ENCODE measurements at places on chromosomes 16 and 17.

DNA sequence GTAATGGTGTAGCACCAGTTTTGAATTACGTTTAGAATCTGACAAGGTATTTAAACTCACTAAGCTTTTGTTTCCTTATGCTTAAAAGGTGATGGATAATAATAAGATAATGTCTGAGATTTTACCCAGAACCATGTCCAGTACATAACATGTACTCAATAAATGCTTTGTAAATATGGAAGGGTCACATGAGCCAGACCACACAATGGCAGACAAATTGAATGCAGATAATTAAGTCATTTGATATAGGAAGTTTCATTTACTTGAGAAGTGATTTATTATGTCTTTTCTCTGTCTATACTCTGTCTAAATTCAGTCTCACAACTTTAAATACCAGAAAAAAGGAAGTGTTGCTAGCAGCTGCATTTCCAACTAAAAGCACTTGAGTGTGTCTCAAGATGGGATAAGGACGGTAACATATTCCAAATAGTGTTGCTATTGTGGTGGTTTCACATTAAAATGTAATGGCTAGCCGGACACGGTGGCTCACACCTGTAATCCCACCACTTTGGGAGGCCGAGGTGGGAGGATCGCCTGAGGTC, 52.5 kb upstream of the DHX40 start:
- no peak for DNase-seq

DNA sequence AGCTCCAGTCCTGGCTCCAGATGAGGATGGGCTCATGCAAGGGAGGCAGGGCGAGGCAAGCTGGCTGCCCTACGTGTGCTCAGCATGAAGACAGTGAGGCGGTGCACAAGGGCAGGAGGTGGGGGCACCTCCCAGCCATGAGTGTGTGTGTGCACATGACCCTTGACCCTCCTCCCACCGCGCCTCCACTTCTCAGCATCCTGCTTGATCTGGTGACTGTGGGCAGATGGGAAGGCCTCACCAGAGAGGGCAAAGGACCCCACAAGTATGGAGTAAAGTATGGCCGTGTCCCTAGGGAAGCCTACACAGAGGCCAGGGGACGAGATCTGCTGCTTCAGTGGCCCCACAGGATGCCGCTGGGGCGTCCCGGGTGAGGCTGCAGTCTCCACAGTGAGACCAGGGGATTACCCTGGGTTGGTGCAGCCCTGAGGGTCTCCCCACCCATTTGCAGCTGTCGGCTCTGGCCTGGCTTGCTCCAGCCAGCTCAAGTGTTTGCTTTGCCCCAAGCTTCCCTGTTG, 7.9 kb upstream of the RNF222 start:
- DNase-seq: no peak

DNA sequence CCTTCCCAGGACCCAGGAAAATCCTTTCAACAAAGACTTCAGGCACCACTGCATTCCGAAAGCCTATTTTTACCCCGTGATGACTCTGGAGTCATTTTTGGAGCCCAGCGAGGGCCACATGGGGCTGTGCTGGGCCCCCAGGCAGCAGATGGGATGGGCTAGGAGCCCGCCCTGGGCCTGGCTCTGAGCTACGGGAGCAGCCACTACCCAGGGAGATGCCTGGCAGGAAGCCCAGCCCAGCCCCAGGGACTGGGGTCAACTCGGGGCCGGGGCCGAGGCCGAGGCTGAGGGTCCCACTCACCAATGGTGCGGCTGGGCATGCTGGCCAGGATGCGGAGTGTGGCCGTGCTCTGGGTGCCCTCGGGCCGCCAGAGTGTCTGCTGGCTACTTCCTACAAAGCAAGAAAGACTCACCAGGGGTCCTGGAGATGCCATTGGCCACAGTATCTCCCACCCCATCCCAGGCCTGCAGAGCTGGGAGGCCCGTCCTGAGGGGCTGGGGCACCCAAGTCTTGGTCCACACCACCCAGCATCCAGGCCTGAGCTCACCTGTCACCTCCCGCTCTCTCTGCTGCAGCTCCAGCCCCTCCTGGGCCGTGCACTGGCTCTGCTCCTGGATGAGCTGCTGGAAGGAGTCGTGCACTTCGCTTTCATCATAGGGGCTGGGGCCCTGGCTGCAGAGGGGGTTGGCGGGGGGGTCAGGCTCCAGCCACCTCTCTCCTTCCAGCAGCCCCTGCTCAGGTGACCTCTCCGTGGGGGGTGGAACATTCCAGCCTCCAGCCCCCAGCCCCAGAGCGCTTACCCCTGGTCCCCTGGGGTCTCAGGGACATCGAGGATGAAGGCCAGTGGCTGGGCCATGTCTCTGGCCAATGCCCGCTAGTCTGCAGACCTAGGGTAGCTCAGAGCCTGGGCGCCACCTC, 2.3 kb downstream of the TMC6 start:
- DNase-seq: no peak

GRCh38 chr16:57929250-57929649, 41.7 kb downstream of the CNGB1 start:
- no peak for DNase-seq

- DNase-seq: no peak
Observed at GRCh38 chr17:38327936-38328335, 15.8 kb downstream of the GPR179 start.

DNA sequence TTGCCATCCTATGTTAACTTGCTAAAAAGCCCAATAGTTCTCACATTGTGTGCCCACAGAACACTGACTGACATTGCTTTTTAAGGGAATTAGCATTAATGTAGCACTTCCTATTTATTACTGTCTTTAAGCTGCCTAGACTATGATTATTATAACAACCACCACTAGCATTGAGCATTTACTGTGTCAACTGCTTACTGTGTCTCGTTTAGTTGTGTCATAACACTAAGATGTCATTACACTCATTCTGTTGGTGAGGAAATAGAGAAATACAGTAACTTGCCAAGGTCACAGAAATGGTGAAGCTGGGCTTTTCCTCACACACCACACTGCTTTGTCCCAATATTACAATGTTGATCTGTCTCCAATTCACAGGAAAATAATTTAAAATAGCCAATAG, 30.2 kb downstream of the TRIM25 start:
- no peak for DNase-seq

DNA sequence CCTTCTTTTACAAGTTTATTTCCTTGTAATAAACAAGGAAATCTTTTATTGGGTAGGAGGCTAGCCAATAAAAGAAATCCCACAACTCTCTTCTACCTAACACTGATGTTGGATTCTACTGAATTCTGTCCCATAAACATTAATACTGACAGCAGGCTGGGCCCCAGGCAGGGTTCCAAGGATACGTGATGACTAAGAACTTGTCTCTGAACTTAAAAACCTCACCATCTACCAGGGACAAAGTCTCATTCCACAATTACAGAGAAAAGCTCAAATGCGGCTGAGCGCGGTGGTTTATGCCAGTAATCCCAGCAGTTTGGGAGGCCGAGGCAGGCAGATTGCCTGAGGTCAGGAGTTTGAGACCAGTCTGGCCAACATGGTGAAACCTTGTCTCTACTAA, 64.9 kb downstream of the ARHGAP17 start:
- DNase-seq: no peak
